ENCODE measurements at places on chromosomes 1 and 21. TPM values are rescaled to one million over a fixed set of nuclear protein-coding genes. Genes with fewer than 3 reads are reported as not detected.

- DNase-seq: no peak
These were observed 29.4 kb downstream of the VAV3 start for GRCh38 chr1:107935396-107936064.

DNA sequence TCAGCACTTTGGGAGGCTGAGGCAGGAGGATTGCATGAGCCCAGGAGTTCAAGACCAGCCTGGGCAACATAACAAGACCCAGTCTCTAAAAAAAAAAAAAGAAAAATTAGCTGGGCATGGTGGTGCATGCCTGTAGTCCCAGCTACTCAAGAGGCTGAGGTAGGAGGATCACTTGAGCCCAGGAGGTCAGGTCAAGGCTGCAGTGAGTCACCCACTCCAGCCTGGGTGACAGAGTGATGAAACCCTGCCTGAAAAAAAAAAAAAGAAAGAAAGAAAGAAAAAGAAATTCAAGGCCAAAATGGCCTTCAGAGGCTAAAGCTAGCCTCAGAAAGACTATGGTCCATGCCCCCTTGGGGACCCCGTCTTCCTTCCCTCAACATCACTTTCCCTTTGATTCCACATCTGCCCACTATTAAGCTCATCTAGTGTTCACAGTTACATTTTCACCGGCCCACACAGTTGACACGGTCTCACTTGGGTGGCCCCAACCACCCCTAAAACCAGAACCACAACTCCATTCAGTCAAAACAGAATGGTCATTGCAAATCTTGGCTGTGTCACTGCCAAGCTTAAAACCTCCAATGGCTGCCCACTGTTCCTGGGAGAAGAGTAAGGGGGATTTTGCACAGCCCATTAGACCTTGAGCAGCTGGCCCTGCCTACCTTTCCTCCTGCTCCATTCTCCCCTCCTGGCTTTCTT lies 2.1 kb upstream of the CAPN8 start:
- no peak for DNase-seq

- DNase-seq: no peak
These were observed 3.8 kb upstream of the FGR start for GRCh38 chr1:27638805-27639204.

DNA sequence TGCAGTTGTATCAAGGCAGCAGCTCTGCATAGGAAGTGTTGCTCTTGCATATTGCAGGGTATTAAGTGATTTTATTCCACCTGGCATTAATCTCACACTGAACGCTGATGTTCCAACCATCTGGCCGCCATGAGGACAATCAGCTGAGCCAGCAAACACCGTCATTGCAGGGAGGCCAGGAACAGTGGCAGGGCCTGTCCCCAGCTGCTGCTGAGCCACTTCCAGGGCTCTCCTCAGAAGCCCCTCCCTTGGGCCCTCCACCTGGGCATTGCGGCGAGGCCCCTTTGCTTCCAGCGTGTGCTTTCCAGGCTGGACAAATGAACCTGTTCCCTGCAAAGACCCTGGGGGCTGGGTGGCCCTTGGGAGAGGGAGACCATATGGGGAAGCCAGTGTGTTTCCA lies 171.6 kb upstream of the C1orf174 start:
- no peak for DNase-seq

- DNase-seq: peak; percentile 35
These were observed 74.6 kb downstream of the OBSCN start for GRCh38 chr1:228282329-228283042.

- DNase-seq: peak; percentile 79
These were observed at the start of gene MEAF6 for GRCh38 chr1:37514350-37515184. Gene MEAF6 (minus strand): TSS chr1:37514766. CDS start chr1:37514746, 20 bp downstream.

Gene CAPZA1
- total RNA-seq: 139 TPM

Gene GIPC2
- 3.6 TPM for total RNA-seq

Gene ZSWIM5
- 1.6 TPM for total RNA-seq

Gene TRAF3IP3
- 3.6 TPM for total RNA-seq

Gene BTBD8
- total RNA-seq: 7.2 TPM

Gene CLDN17
- total RNA-seq: not detected

Gene LRRC8D
- 11.7 TPM for total RNA-seq

Gene SPATA45
- total RNA-seq: not detected
